ENCODE measurements at places on chromosomes 11 and 22.

DNA sequence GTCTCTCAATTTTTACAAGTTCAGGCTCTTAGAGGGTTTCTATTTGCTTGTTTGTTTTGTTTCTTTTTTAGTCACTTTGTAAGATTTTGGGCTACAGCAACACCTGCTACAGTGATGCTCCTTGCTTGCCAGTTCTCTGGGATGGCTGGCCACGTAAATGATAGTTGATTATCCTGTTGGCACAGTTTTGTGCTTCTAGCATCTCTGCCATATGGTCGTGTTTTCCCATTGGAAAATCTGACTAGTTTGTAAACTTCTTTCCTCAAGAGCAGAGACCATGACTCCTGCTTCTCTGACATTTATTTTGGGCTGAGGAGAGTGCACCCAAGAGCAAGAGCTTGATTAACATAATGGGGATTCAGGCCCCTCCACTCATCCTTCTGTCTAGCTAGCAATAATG lies 1621.6 kb upstream of the RAG2 start:
- DNase-seq: no peak

DNA sequence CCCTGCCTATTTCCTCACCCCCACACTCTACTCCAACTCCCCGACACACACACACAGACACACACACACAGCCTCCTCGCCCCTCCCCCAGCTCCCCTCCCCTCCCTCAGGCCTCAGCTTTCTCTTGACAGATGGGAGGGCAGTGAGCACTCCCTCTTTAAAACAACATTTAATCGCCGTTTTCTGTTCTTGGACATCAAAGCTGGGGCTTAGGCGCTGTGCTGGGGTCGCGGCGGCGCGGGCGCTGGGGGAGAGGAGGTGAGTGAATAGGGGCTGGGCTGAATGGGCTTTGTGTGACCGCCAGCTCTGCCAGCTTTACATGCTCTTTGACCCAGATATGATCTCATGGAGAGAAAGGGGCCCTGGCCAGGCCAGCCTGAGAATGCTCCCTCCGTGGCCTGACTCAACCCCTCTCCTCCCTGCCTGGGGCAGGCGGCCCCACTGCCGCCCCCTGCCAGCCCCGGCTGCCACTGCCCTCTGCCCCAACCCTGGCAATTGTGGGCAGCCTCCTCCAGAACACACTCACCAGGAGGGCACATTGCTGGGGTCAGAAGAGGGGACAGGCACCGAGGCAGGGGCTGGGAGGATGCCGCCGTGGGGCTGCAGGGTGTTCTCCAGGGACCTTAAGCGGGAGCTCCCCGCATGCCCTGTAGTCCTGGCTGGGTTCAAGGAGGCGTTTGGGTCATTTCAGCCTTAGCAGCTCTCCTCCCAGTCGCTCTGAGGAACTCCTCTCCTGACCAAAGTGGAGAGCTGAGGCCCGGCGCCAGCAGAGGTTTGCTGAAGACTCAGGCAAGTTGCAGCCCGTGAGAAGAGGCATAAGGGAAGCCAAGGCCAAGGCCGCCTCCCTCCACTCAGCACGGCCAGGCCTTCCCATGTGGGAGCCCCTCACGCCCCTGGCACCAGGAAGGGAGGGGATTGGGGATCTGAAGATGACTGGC lies 38.3 kb upstream of the NNMT start:
- DNase-seq: no peak

GRCh38 chr11:21546703-21547102 lies 646.2 kb upstream of the ANO5 start:
- DNase-seq: no peak

DNA sequence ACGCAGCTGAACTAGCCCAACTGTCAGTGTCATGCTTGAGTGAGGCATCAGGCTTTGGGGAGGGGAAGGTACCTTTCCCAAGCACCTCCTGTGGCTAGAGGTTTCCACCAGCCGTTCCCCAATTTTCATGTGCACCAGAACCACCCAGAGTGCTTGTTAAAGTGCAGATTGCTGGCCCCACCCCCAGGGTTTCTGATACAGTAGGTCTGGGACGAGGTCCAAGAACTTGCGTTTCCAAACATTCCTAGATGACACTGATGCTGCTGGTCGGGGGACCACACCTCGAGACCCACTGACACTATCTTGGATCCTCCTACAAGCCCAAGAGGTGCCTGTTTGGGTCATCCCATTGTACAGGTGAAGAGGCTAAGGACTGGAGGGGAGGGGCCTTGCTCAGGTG lies 59.8 kb downstream of the PDE2A start:
- no peak for DNase-seq

DNA sequence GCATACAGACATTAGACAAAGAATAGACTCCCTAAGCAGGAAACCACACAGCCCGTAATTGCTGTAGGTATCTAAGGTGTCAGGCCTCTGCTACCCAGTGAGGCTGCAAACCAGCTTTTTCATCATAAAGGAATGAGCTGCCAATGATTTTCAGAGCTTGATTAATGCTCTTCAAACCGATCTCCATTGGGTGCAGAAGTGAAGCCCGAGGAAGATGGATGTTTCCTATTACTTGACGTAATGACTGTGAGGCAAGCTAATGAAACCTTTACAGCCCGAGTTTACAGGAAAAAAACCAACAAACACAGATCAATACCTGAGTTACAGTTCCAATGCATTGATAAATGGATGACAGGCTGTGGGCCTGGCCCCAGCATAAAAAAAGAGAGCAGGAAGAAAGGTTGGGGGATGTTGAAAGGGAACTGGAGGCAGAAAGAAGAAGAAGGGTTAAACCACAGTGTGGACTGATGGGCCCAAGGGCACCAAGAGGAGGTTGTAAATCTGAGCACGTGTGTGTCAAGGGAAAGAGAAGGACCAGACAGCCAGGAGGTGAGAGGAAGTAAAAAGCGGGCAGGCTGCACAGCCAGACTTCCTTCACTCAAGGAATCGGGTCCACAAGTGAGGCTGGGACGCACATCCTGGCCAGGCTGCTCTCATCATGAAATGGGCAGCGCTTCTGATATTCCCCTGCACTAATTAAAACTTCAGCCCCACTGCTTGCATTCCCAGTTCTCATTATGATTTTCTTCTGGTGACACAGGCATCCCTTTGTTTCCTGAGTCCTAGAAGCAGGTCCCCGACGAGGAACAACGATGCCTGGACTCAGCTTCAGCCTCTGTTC lies 70.6 kb upstream of the NTM start:
- DNase-seq: no peak

DNA sequence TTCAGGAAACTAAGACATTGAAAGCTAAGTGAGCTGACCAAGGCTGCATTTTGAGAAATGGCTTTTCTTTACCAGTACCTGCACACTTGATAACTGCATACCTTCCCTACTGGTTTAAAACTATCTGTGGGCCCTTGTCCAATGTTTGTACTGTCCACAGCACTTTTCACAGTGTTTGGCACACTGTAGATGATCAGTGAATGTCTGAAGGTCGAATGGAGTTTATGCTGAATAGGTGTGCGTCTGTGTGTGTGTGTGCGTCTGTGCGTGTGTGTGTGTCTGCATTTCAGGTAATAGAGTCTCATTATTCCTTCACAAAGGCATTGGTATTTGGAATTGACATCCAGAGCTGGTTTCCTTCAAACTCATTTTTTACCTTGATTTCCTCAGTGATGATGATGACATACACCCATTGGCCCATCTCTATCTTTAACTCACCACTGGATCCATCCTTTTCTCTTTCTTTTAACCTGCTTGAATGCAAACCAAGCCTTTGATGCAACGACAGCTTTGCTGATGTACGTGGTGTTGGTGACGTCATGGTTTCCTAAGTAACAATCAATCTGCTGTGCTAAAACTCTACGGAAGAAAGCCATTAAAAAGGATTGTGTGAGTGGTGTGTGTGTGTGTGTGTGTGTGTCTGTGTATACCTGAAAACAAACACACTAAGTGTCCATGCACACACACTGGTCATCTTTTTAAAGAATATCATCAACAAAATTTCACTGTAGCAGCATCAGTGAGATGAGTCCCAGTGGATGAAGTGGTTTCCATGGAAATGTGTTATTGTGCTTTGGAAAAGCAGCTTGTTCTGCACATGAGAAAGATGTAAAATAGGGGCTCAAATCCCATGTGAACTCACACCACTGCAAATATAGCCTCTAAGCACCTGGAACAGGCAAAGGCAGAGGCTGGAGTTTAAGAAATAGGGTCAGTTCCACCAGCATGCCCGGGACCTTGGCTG lies 490.2 kb upstream of the B3GAT1 start:
- DNase-seq: no peak

- DNase-seq: peak; percentile 73
Observed at GRCh38 chr22:50544078-50544745, 1.5 kb upstream of the KLHDC7B start.

- DNase-seq: no peak
Observed at GRCh38 chr11:28615542-28615941, 507.4 kb downstream of the METTL15 start.

DNA sequence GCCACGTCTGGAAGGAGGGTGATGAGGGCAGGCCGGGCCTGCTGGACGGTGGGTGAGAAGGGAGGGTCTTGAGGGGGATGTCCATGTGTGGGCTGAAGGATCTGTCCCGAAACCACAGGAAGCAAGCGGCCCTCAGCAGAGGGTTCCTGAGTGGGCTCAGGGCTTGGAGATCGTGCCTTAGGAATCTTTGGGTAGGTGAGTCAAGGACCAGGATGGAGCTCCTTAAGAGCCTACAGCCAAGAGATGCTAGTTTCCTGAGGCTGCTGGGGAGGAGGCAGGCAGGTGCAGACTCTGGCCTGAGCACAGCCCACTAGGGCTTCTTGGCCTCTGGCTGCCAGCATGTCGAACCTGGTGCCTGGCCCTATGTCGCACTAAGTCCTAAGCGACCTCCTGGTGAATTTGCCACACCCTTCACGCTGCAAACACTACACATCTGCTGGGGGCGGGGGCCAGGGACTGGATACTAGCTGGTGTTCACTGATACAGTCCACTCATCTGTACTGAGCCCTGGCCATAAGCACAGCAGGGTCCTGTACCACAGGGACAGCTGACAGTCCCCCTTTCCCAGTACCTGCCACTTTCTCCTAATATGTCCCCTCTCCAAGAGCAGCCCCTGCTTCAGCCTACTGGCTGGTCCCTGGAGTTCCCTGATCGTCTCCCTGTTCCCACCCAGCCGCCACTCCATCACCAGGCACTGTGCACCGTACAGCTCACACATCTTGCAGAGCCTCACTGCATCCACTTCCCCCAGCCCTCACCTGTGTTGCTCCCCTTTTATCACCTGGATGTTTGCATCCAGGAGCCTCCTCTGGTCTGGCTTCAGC lies 19.5 kb downstream of the GNAZ start:
- DNase-seq: no peak

DNA sequence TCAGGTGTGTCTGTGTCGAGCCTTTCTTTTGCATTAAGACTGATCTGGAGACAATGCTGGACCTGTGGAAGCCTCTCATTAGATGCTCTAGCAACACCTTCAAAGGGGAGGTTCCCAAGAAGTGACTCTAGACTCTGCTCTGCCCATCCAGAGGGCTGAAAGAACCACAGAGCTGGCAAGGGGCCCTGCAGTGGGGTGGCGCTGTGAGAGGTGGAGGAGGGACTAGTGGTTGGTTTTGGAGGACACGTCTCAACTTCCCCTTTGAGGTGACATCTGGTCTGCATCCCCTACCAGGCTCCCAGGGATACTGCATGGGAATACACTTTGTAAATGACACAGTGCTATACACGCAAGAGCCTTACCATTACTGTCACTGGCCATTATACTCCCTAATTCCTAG lies 34.2 kb upstream of the SYT13 start:
- DNase-seq: no peak

Measured in stimulated activated CD8-positive, alpha-beta memory T cell treated with anti-CD3 and anti-CD28 coated beads, Interleukin-12 subunit alpha, Interleukin-12 subunit beta, amount 100 ng/mL, for 1 hour (primary cell).